ENCODE measurements at places on chromosomes 1 and 21.

DNA sequence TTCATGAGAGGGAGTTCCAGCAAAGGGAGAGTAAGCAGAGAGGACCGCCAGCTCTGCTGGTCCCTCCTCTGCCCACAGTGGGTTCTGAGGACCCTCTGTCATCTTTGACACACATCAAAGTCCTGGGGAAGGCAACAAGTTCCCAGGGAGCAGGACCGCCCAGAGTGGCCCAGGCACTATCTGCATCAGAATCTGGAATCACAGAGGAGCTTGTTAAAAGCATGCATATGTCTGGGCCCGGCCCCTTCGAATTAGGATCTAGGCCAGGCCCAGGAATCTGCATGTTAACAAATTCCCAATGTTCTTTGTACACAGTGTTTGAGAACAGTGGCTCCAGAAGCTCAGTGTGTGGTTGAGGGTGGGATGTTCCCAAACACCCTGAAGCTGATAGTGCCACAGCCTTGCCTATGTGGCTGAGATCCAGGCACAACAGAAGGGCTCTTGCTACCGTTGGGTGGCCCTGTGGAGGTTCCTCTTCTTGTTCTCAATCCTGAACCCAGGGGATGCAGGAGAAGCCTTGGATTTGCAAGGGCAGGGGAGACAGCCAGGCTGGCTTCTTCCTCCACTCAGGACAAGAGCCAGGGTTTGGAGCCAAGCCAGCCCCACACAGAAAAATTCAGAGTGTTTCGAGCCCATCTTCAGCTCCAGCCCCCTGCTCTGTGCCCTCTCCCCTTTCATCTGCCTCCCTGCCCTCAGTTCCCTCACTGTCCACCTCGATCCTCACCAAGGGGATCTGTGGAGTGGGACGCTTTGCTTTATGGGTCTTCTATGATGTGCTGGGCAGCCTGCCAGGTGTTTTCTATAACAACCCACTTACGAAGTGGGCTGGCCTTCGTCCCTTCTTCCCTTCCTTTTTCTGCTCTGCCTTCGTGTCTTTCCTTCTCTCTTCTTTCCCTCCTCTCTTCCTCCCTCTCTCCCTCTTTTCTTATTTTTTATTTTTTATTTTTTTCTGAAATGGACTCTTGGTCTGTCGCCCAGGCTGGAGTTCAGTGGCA lies 129.0 kb upstream of the TMPRSS2 start:
- DNase-seq: no peak

GRCh38 chr1:244053831-244054230 lies 2.7 kb downstream of the ZBTB18 start:
- no peak for DNase-seq

DNA sequence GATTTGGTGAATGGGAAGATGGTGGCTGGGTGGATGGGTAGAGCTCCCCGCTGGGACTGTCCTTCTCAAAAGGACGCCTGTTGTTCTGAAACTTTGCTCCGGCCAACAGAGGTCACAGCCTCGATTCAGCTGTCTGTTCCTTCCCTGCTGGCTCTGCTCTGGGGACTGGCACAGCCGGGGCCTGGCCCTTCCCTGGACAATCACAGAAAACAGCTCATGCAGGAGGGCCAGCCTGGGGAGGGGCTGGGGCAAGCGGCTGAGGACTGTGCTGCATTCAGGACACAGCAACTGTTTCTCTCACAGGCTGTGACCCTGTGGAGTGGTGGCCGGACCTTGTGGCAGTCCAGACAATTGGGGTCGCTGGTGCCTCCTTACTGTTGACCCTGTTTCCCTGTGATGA lies 110.7 kb upstream of the TMEM51 start:
- no peak for DNase-seq

DNA sequence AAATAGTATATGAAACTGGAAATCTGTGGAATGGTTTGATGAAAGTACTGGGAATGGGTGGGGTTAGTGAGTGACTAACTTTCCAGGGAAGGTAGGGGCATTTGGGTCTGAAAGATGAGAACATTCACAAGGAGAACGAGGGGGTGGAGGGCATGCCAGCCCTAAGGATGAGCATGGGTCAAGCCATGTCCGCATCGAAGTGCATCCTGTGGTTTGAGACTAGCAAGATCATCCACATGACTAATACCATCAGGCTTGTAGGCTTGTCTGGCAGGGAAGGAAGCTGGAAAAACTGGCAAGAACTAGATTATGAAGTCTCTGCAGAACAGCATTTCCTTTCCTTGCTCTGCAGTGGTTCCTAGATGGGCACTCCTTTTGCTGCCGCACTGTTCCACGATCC lies 70.4 kb upstream of the UBE2U start:
- no peak for DNase-seq

DNA sequence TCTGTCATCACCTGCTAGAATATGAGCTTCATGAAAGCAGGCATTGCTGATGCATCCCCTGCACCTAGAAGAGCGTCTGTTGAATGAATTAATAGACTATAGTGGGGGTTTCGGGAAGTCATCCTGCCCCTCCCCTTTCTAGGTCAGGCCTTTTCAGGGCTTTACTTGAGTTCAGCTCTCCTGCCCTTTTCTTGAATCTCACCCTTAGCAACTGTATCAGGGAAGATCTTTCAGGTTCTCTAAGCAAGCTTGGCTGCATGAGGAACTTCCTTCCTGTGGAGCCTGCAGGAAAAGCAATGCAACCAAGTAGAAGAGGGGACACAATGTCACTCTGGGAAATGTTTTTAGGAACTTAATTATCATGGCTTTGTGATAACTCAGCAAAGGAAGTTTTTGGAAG lies 27.2 kb upstream of the KIAA0040 start:
- DNase-seq: no peak

DNA sequence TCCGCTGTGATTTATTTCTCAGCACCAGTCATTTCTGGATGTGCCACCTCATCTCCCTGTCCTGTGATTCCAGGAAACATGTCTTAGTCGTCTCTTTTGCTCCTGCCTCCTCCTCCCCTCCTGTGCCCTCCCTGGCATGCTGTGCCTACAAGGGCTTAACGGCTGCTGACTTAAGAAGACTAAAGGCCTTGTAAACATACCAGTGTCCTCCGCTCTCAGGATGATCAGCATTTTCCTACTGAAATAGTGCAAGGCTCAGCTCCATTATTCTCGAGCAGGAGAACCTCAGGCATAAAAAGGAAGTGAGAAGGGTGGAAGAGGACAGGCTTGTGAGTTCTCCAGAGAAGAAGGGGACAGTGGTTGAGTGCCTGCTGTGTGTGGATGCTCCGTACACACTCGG lies 61.6 kb upstream of the RUNX3 start:
- DNase-seq: no peak

DNA sequence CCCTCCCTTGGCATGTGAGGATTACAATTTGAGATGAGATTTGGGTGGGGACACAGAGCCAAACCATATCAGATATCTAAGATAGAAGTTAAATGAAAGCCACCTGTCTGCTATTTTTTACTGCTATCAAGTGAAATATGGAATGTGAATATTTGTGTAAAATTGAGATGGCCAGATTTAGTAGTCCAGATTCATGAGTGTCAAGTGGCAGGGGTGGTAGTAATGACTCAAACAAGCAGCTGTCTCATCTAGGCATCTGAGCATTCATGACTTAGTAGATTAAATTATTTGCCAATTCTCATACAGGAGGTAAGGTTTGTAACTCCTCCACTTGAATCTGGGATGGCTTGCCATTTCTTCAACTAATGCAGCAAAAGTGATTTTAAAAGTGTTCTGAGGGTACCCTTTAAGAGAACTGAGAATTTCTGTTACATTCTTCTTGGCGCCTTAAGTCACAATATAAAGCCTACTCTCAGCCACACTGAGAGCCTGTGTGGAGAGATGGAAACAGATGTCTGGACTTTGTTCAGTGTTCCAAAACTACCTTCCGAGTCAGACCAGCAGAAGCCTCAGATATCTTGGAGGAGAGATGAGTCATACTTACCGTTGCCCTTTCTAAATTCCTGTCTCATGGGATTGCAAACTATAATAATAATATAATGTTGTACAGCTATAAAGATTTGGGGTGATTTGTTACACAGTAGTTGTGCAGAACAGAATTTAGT lies 1065.6 kb upstream of the TMPRSS15 start:
- no peak for DNase-seq

DNA sequence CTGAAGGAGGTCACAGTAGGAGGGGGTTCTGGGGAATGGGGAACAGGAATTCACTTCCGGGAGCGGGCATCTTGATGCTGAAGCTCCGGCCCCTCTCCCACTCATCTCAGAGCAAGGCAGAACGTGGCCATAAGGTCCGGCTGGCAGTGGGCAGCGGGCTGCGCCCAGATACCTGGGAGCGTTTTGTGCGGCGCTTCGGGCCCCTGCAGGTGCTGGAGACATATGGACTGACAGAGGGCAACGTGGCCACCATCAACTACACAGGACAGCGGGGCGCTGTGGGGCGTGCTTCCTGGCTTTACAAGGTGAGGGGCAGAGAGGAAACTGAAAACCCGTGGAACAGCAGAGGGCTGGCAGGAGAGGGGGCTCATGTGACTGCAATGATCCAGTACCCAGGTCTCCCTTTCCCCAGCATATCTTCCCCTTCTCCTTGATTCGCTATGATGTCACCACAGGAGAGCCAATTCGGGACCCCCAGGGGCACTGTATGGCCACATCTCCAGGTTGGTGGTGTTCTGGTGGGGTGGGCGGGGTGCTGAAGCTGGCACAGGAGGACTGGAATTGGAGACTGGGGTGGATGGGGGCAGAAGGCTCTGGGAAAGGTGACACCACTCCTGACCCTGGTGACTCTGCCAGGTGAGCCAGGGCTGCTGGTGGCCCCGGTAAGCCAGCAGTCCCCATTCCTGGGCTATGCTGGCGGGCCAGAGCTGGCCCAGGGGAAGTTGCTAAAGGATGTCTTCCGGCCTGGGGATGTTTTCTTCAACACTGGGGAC lies 3.0 kb downstream of the SLC27A3 start:
- DNase-seq: no peak

DNA sequence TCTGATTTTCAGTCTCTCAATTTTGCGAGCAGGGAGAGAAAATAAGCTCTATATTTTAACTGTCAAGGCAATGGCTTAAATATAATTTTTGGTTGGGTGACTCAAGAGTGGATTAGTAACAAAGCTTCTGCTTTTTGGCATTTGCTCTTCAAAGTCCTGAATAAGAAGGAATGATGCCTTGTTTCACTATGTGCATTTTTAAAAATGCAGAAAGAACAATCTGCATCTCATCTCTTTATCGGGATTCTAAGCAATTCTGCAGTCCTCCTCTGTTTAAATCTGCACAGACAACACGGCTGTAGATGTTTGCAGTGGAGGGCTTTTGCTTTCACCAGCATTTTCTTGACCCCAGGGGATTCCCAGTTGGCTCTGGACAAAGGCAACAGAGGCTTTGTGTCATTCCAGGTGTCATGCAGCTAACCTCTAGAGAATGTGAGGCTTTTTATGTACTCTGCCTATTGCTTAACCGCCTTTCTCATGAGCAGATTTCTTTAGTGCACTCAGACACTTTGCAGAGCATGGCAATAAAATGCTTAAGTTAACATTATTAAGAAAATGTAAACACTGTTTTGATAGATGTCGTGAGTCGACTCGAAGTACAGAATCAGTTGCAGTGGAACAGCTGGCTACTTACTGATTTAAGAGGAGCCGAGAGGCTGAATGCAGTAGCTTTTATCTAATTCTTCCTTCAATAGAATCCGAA lies 783.2 kb upstream of the NEGR1 start:
- DNase-seq: no peak

DNA sequence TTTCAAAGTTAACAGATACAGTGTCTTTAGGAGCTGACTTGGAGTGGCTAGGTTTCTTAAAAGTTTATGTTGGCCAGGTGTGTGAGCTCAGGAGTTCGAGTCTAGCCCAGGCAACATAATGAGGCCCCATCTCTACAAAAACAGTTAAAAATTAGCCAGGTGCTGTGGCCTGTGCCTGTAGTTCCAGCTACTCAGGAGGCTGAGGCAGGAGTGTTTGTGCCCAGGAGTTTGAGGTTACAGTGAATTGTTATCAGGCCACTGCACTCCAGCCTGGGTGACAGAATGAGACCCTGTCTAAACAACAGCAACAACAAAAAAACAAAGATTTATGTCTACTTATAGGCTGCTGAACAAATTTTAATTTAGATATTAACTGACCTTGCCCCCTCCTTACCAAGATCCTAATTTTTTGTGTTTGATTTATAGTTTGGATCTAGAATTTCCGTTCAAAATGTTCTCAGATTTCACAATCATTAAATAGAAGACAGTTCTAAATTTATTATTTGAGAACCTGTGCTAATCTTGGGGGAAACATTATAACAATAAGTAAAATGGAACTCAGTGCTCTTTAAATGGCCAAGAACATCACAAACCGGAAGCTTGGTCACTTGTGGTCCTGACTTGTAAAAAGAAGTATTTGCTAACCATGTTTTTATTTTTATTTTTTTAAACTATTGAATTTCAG lies 67.8 kb downstream of the POU2F1 start:
- DNase-seq: no peak

GRCh38 chr1:1352786-1353388 lies 3.7 kb upstream of the DVL1 start:
- DNase-seq: no peak

GRCh38 chr1:212450331-212450881 lies 17.7 kb downstream of the NENF start:
- no peak for DNase-seq

- DNase-seq: no peak
Observed at GRCh38 chr1:175168782-175169181, 23.8 kb downstream of the KIAA0040 start.

DNA sequence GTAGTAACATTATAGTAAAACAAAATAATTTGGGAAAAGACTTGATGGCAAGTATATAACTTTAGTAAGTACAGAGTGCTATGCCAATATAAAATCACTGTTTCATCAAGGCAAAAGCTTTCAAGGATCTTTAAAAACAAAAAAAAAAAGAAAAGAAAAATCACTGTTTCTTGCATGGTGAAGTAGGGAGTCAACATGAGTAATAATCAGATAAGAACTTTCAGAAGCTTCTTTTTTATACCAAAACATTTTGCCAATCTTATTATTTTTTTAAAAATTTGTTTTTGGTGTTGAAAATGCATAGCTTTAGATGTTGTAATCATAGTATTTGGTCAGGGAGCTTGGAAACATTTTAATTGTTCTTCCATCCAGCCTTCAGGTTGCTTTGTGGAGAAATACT lies 37.2 kb downstream of the CAMSAP2 start:
- no peak for DNase-seq

DNA sequence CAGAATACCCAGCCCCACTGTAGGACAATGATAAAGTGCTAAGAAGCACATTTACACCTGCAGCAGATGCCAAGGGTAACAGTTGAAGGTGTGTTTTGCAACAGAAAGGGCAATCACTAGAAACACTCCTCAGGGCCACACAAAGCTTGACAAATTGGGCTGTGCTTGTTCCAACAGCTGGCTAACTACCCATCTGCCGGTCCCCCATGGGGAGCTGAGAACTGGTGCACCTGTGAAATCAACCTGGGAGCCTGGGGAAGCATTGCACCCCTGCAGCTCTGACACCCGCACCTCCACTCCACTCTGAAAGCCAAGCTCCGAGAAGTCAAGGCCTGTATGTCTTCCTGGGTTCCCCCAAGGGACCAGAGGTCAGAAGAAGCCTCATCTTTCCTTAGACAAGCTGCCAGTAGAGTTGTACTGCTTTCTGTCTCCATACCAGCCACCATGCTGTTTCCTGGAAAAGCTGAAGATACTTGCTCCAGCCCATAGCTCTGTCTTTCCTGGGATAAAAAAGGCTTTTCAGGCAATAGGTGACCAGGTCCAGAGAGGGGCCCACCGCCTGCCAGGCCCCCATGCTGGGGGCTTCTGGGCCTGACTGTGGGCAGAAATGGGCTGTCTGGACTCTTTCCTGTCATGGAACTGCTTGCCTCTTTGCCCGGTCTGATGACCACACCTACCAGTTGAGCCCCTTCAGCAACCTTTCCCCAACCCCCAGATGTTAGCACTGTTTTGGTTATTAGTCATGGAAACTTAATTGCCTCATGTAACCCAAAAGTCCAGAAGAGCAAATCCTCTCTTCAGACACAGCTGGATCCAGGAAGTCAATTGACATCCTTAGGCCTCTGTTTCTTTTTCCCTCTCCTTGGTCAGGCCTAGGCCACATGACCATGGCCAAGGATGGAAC lies 93.6 kb downstream of the KIF14 start:
- no peak for DNase-seq
